ENCODE measurements at places on chromosomes 2 and 18.

DNA sequence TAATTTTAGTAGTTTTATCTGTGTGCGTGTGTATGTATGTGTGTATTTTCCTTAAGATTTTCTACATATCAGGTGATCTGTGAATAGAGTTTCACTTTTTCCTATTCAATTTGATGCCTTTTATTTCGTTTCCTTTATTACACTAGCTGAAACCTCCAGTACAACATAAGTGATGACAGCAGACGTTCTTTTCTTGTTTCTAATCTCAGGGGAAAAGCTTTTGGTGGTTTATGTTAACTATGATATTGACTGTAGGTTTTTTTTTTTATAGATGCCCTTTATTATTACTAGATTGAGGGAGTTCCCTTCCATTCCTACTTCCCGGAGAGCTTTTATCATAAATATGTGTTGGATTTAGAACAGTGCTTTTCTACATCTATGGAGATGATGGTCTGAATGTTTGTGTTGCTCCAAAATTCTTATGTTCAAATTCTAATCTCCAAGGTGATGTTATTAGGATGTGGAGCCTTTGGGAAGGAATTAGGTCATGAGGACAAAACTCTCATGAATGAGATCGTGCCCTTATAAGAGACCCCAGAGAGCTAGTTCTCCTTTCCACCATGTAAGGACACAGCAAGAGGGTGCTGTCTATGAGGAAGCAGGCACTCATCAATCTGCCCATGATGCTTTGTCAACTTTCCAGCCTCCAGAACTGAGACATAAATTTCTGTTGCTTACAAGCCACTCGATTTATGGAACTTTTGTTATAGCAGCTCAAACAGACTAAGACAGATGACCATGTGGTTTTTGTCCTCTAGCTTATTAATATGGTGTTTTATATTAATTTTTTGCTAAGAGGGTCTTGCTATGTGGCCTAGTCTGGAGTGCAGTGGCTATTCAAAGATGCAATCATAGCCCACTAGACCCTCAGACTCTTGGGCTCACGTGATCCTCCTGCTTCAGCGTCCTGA lies 5.9 kb upstream of the RHBDD1 start:
- no peak for DNase-seq

- no peak for DNase-seq
Measured at GRCh38 chr2:122491011-122491410, 735.6 kb downstream of the TSN start.

DNA sequence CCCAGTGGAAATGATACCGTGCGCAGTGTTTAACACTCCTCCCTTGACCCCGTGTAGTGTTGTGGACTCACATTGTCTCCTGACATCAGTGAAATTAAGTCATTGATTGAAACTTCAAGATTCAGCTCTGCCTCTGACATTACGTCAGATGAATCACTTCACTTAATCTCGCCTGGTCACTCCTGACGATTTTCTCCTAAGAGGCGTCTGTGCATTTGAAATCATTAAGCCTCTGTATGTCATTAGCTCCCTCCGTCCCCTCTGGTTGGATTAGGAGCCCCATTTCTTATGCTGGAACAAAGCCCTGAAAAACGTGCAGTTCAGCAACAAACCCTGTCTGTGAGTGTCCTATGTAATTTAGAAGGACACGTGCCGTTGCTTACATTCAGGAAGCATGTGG lies 36.7 kb upstream of the CNGA3 start:
- DNase-seq: no peak

- DNase-seq: no peak
Measured at GRCh38 chr2:54651291-54651690, 72.2 kb upstream of the EML6 start.

DNA sequence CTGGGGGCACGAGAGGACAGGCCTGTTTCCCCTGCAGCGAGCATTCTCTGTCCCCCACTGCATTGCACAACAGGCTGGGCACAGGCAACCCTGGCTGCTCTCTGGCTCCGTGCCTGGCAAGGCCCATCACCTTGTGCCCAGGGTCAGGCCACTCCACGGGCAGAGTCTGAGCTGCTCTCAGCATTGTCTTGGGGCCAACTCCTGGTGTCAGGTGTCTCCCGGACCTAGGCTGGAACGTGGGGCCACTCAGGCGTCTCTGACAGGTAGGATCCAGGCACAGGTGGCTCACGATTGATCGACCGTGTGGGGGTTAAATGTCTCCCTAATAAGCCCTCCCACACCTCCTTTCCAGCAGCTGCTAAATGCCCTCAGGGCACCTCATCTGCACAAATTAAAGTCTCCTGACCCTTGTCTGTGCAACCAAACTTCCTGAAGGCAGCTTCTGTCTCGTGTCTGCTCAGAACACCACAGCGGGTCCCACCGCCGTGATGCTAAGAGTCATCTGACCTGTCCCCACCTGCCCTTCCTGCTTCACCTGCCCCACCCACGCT lies 66.6 kb upstream of the GPC1 start:
- DNase-seq: no peak

DNA sequence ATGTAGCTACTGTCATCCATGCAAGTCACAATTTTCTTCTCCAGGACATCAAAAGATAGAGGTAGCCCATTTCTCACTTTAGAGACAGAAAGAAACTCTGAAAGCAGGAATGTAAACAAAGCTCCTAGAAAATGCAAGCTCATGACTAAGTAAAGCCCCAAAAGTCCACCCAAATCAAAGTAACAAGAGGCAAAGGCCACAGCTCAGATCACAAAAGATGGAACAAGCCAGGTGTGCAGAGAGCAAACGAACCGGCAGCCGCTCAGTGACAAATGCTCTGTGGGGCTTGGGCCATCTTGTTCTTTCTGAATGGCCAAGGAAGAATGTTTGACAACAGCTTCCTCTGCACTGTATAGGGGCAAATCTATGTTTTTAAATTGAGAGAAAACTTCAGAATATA lies 201.0 kb downstream of the CYRIA start:
- no peak for DNase-seq

DNA sequence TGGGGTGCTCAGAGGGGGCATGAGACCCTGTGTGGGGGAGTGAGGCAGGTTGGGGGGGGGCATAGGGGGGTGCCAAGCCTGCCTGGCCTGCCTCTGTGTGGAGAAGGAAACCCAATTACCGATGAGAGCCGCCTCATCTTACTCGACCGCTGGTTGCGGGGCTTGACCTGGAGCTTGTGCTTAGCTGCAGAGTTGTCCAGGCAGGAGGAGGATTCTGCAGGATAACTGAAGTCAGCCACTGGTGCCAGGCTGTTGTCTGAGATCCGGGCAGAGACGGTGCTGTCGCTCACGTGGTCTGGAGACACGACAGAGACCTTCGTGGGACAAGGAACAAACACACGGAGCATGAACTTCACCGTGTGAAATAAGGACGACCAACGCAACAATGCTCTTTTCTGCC lies 95.9 kb upstream of the MGAT4A start:
- DNase-seq: no peak

DNA sequence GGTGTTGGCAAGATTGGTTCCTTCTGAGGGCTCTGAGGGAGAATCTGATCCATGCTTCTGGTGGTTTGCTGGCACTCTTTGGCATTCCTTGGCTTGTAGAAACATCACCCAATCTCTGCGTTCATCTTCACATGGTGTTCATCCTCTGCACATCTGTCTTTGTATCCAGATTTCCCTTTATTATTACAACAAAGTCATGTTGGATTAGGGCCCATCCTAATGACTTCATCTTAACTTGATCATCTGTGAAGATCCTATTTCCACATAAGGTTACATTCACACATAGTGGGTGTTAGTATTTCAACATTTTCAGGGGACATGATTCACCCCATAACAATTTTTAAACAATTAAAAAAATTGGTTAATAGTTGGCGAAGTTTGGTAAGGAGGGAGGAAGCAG lies 177.4 kb upstream of the CWC22 start:
- no peak for DNase-seq

DNA sequence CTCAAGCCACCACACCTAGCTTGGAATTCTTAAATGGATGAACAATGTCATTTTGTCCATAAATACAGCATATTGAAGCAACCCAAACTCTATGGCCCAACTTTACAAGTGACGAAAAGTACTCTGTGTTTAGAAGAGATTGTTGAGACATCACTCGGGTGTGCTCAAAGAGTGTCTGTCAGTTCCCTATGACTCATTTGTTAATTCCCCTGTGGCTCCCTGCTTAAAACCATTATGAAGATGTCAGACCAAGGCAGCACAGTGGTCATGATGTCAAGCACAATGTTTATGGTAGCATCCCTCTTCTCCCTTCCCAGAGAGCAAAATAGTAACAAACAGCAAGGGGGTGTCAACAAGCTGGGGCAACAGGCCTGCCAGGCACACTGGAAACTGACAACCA lies 3.0 kb downstream of the LYG1 start:
- DNase-seq: no peak

DNA sequence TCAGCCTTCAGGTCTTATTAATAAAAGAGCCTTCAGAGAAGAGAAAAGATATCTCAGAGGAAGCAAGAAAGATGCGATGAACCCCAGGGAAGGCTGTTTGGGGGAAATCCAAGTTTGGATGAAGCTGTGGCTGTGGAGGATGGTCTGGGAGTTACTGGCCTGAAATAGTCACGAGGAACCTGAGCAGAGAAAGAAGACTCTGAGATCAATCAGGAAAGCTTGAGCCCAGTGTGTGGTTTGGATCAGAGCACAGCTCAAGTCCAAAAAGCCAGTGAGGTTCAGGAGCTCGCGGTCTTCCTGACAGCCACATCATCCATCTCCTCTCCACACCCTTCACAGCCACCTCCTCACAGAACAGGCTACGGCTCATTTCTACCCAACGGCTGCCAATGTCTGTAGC lies 87.4 kb upstream of the SERPINE2 start:
- no peak for DNase-seq

DNA sequence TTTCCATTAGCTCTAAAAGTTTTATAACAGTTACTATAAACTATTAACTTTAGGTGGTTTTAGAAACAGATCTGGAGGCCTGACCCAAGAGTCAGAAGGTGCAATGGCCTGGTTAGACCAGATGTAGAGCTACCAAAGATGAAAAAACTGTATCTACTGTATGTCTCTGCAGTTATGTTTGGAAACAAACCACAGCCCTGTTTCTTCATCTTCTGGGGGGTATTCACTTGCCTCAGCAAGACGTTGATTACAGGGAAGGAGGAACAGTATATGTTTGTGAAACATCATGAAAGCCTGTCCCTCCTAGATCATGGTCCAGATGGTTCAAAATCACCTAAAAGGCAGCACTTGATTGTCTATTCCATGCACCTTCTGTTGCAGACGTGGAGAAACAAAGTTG lies 220.2 kb downstream of the SUCLG1 start:
- DNase-seq: no peak

DNA sequence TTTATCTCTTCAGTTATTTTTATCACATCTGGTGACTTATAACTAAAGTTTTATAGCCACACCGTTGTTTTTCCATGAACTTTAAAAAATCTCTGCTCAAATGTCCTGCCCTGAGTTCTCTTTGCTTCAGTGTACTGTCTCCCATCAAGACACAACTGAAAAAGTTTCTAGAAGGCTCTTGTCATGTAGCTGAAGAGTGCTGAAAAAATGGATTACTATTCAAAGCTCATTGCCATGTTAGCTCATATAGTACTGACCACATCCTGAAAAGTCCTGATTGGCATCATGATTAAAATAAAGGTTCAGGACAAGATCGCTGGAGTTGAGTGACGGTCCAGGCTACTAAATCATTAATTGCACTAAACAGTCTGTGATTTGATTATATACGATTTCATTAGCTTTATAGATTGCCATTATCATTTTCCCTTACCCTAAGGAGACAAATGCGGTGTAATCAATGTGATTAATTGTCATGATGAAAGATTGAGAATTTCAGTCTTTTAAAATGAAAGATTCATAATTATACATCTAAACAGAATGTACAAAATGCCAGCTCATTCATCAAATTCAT lies 62.2 kb downstream of the MFSD6 start:
- no peak for DNase-seq

GRCh38 chr2:103402944-103403343 lies 641.1 kb downstream of the TMEM182 start:
- no peak for DNase-seq

- DNase-seq: no peak
Measured at GRCh38 chr2:223585666-223586065, 16.5 kb downstream of the SCG2 start.

- no peak for DNase-seq
Measured at GRCh38 chr2:58730764-58731487, 489.8 kb upstream of the FANCL start.

- no peak for DNase-seq
Measured at GRCh38 chr2:17790536-17790935, 25.7 kb upstream of the MSGN1 start.

DNA sequence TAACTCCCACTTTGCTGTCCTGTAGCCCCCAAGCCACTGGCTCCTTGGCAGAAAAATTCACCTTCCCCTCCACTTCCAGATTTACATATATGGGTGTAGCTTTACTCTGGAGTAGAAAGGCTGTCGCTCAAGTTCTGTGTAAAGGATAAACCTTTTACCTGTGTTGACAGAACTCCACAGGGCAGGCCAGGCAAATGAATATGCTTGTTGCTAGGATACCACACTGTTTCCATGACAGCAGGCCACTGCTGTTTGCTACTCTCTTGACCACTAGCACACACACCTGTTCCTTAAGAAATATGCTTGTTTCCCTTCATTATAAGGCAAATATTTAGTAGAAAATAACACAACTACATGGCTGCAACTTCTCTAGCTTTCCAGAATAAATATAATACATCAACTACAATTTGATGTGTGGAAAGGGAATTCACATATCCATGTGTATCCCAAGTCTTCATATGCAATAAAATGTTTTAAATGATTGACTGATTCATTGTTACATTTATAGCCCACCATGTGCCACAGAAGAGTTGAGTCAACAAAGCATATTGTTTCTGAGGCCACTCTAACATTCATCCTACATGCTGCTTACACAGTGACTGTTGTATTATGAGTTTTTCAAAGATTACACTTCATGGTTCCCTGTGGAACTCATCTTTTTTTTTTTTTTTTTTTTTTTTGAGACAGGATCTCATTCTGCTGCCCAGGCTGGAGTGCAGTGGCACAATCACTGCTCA lies 56.2 kb upstream of the ROCK1 start:
- DNase-seq: no peak

- no peak for DNase-seq
Measured at GRCh38 chr18:6755107-6755506, 25.6 kb downstream of the ARHGAP28 start.

GRCh38 chr18:26089293-26090129 lies 902 bp downstream of the SS18 start:
- no peak for DNase-seq

- DNase-seq: no peak
Measured at GRCh38 chr2:82996217-82996616, 1462.9 kb downstream of the SUCLG1 start.

DNA sequence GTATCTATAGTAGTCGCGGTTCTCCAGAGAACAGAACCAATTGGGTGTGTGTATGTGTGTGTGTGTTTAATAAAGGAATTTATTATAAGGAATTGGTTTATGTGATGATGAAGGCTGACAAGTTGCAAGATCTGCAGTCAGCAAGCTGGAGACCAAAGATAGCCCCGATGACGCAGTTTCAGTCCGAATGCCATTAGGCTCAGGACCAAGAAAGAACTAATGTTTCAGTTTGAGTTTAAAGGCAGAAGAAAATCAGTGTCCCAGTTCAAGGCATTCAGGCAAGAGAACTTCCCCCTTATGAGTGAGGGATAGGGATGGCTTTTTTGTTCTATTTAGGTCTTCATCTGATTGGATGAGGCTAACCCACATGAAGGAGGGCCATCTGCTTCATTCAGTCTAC lies 221.6 kb downstream of the HNMT start:
- no peak for DNase-seq

GRCh38 chr2:237500681-237501424 lies 13.8 kb downstream of the MLPH start:
- no peak for DNase-seq

GRCh38 chr18:59514203-59514602 lies 155.1 kb upstream of the LMAN1 start:
- no peak for DNase-seq

GRCh38 chr2:27737676-27738348 lies 33.7 kb upstream of the MRPL33 start:
- no peak for DNase-seq

Measured in GM12892 (cell line).